Dermis blood vessel endothelial cell (primary cell): ENCODE measurements at places on chromosomes 2 and 18. TPM values are rescaled to one million over a fixed set of nuclear protein-coding genes. Genes with fewer than 3 reads are reported as not detected.

DNA sequence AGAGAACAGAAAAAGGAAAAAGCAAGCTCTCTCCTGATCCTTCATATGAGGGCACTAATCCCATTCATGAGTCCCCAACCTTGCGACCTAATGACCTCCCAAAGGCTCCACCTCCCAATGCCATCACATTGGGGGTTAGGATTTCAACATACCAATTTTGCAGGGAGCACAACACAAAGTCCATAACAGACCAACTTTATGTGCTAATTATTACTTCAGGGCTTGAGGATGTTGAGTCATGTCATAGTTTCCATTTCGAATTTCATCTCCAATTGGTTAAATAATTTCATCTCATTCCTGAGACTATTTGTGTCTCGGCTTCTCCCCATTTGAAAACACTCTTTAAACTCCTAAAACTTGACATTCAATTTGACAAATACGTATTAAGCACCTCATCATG is 69.9 kb upstream of the KLF7 start:
- peak; percentile 45 for DNase-seq

- DNase-seq: no peak
These were observed 98.6 kb downstream of the ACTR2 start for GRCh38 chr2:65326276-65326675.

Gene IL36G
- total RNA-seq: not detected in 2 replicates

GRCh38 chr2:71174207-71174606 is 43.8 kb downstream of the MPHOSPH10 start:
- no peak for DNase-seq

GRCh38 chr18:45102863-45103262 is 422.2 kb downstream of the SETBP1 start:
- DNase-seq: no peak
